ENCODE measurements at places on chromosomes 16 and 17.
A peak's percentile ranks its signal among the peaks of the same experiment; 100 is the strongest.

GRCh38 chr17:28942925-28943324, 8.4 kb downstream of the PHF12 start:
- DNase-seq: no peak

GRCh38 chr17:5675625-5676421, 91.5 kb upstream of the NLRP1 start:
- no peak for DNase-seq

- no peak for DNase-seq
Observed at GRCh38 chr17:42584880-42585279, 7.4 kb upstream of the PSMC3IP start.

DNA sequence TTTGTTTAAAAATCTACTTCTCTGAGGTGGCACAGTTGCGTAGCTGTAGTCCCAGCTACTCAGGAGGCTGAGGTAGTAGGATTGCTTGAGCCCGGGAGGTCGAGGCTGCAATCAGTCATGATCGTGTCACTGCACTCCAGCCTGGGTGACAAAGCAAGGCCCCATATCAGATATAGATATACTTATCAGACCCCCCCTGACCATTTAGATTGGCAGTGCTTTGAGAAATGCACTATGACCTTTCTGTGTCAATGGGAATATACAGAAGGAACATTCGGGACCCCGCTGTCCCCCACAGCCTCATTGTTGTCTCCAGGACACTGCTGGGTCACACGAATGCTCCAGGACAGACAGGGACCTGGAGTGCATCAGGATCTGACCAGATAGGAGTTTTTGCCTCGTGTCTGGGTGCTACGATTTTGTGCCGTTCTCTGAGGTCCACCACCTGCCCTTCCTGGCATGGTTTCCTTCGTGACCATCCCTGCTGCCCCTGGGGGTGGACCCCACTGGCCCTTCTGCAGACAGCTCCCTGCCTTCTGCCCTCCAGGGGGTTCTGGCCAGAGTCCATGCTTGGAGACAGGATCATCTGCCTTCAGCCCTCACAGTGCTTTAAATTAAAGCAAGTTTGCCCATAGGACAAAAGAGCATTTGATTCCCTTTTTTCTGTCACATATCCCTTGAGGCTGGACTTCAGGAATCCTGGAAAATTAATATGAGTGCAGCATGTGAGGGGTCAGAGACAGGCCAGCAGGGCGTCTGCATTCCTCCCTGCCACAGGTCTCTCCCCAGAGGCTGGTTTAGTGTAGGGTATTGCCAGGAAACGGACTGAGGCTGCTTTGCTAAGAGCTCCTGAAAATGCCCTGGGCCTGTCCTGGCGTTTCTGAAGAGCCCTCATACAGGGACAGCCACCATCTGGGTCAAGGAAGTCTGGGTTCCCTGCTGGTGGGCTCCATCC, 19.3 kb downstream of the PLD6 start:
- DNase-seq: no peak

DNA sequence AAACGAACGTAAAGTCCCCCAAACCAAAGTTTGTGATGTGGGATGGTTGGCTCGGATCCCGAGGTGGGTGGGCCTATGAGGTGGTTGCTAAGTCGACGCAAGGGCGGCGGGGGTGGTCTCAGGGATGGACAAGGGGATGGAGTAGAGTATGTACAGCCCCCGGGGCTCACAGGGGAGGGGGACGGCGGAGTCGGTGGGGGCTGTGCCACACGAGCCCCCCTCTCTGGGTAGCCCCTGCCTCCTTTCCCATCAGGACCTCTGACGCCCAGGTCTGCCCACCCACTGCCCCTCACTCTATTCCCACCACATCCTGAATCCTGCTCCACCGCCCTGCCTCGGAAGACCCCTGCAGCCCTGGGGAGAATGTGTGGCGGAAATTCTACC, 15.2 kb downstream of the IL34 start:
- peak; percentile 75 for DNase-seq

GRCh38 chr17:47713980-47714700, 18.9 kb upstream of the TBX21 start:
- no peak for DNase-seq

DNA sequence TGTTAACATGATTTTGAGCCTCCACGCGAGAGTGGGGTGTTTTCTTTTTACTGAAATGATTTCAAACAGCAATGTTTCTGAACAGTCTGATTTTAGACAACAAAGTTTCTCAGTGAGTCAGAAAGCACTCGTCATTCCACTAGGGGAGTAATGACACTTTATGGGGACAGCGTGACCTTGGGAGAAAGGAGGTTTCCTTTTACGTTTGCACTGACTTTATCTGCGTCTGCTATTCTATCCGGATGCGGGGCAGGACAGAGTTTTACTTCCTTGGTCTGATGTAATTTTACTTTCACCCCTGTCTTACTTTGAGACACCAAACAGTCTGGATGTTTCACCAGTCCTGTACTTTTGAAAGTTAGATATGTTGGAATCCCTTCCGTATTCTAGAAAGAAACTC, 20.7 kb downstream of the SLC47A1 start:
- DNase-seq: peak; percentile 16

DNA sequence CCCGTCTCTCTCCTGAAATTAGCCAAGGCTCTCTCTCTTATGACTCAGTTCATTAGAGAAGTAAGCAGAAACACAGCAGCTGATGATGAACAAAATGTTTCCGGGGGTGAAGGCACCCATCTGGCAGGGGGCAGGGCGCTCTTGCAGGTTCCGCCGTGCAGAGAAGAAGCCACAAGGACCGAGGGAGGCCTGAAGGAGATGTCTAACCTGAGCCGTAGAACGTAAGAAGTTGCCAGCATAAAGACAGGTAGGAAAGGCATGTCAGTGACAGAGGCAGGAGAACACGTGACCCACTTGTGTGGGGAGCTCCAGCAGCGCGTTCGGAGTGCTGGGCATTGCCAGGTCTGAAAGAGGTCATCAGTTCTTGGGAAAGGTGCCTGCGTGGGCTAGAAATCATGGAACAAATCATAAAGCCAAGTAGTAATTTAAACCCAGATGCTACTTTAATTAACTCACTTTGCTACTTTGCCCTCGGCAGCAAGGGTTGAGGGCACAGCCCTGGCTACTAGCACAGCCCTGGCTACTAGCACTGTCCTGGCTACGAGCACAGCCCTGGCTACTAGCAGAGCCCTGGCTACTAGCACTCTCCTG, 198.6 kb downstream of the RPTOR start:
- DNase-seq: peak; percentile 63

DNA sequence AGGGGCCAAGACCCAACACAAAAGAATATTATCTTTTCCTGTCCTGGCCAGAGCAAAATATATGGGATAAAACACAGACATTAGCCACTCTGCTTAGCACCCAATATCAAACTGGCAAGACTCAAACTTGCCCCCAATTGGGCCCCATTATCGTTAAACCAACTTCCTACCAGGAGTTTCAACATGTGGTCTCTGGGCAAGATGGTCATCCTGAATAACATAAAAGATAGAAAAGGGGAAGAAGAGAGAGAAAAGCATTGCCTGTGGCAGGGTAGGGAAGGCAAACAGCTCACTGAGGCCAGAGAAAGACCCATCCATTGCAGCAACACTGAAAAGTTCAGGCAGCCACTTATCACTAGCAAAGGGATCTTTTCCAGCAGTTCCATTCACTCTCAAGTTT, 502.1 kb downstream of the KIF2B start:
- DNase-seq: no peak

DNA sequence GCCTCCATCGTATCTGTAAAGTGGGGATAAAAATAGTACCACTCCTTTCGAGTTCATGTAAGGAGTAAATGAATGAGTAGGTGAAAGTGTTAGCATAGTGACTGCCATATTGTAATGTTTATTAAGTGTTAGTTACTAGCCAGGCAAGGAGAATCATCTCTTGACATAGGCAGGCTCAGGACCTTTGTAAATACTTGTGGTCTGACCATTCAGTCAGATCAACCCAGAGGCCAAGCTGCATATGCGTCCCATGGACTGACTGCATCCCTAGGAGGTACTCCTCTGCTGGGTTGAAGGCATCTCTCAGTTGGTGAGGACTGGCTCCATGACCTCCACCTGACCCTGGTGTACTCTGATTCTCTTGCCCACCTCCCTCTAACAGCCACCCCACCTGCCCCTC, 40.5 kb upstream of the CDRT4 start:
- no peak for DNase-seq

- DNase-seq: no peak
Observed at GRCh38 chr17:17750881-17751280, 69.6 kb downstream of the RAI1 start.

DNA sequence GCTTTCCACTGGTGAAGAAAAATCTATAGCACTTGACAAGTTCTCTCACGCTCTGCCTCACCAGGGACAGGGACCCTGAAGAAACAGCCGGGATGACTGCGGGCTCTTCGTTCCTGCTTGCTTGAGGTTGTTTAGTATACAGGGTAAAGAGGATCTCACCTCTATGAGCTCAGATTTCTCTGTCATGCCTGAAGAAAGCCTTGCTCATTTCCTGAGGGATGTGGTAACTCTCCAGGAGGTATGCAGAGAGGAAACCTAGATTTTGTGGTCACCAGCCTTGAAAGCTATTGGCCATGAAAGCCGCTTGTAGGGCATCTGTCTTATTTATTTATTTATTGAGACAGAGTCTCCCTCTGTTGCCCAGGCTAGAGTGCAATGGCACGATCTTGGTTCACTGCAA, 23.2 kb downstream of the USP43 start:
- DNase-seq: no peak

GRCh38 chr17:78665387-78665951, 88.3 kb upstream of the DNAH17 start:
- no peak for DNase-seq

- DNase-seq: no peak
Observed at GRCh38 chr17:4305224-4305623, 41.4 kb upstream of the ANKFY1 start.

DNA sequence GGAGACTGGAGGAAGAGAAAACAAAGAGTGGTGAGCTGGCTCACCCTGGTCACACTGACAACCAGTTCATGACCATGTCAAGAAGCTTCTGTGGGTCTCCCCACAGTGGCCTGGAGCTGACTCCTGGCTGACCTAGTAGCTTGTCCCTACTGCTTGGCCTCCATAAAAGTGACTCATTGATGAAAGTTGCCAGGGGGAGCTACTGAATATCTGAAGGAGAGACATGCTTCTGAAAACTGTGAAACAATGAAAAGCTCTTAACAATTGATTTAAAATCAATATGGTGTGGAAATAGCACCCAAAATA, 22.0 kb downstream of the SMPD3 start:
- no peak for DNase-seq

DNA sequence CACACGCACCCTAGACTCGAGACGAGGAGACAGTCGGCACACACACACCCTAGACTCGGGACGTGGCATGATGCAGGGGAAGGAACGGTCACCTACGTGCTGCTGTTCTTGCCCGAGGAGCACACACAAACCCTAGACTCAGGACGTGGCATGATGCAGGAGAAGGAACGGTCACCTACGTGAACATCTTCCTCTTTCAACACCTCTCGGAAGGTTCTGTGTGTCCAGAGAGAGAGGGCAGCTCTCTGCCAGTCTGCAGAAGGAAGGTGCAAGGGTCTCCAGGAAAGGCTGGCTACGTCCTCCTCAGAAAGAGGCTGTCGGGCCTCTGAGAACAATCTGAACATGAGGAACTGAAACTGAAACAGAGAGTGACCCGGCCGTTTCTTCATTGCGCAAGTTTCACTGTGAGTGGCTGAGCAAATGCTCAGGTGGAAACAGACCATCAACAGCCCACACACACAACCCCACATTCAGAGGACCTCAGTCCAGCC, 43.4 kb downstream of the ZNF276 start:
- DNase-seq: no peak

DNA sequence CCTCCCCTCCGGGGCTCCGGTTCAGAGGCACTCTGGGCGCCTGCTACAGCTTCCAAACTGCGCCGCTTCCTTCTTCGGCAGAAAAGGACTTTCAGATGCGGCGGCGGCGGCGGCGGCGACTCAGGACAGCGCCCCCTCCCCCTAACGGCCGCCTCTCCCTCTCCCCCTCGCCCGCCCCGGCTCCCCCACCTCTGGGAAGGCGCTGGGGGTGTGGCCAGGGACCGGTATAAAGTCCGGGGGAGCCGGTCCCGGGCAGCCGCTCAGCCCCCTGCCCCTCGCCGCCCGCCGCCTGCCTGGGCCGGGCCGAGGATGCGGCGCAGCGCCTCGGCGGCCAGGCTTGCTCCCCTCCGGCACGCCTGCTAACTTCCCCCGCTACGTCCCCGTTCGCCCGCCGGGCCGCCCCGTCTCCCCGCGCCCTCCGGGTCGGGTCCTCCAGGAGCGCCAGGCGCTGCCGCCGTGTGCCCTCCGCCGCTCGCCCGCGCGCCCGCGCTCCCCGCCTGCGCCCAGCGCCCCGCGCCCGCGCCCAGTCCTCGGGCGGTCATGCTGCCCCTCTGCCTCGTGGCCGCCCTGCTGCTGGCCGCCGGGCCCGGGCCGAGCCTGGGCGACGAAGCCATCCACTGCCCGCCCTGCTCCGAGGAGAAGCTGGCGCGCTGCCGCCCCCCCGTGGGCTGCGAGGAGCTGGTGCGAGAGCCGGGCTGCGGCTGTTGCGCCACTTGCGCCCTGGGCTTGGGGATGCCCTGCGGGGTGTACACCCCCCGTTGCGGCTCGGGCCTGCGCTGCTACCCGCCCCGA, at the start of gene IGFBP4:
IGFBP4 (plus strand) TSS at position 255 of the 792 bp plus-strand sequence; CDS start at position 541, 286 bp downstream.
- peak; percentile 95 for DNase-seq

DNA sequence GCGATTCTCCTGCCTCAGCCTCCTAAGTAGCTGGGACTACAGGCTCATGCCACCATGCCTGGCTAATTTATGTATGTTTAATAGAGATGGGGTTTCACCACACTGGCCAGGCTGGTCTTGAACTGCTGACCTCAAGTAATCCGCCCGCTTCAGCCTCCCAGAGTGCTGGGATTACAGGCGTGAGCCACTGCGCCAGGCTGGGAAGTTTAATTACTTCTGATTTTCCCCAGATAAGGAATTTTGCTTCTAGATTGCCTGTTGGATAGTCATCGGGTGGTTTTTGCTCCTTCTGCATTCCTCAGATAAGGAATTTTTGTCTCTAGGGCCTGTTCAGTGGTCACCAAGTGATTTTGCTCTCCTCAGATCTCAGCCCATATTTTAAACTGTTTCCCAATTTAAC, 112.5 kb downstream of the MAP2K4 start:
- no peak for DNase-seq

- peak; percentile 61 for DNase-seq
Observed at GRCh38 chr17:2959371-2960130, 103.9 kb downstream of the OR1D5 start.

DNA sequence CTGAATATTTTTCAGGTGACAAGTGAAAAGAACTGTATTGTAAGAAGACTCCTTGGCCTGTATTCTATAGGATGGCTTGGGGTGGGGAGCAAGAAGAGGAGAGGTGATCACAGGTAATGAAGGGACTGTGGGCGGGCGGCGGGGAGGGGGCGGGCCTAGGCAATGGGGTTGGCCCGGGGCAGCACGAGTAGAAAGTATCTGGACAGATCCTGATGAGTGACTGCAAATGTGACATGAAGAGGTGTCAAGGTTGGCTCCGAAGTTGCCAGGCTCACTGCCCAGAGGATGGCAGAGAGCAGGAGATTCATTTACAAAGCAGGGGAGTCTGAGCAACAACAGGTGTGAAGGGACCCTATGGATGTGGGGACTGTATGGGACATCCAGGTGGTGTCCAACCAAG, 10.8 kb upstream of the G6PC1 start:
- DNase-seq: peak; percentile 60

DNA sequence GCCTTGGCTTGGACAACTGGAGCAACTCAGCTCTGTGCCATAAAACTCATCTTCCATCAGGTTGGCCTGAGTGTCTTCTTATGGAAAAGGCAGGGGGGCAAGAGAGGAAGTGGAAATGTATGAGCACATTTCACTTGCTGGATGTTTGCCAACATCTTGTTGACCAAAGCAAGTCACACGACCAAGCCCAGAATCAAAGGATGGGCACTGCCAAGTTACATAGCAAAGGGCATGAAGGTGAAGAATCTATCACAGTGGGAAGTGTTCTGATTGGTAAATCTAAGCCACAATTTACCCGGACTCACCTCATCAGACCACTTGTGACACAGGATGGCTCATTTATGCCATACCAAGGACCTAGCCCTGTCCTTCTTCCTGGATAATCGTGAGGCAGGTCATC, 310.5 kb upstream of the IRX5 start:
- no peak for DNase-seq

Data from posterior vena cava (tissue), 2 donors.